ENCODE measurements at places on chromosomes 3 and 15.

- DNase-seq: no peak
Measured at GRCh38 chr3:35965908-35966307, 326.6 kb downstream of the ARPP21 start.

GRCh38 chr3:62990704-62991413, 115.6 kb upstream of the CADPS start:
- DNase-seq: no peak

GRCh38 chr3:67719333-67719732, 64.9 kb upstream of the SUCLG2 start:
- no peak for DNase-seq

- no peak for DNase-seq
Measured at GRCh38 chr3:40169983-40170382, 139.5 kb upstream of the EIF1B start.

- no peak for DNase-seq
Measured at GRCh38 chr3:193656445-193656844, 63.4 kb downstream of the OPA1 start.

GRCh38 chr15:78855746-78856145, 16.9 kb upstream of the MORF4L1 start:
- no peak for DNase-seq

DNA sequence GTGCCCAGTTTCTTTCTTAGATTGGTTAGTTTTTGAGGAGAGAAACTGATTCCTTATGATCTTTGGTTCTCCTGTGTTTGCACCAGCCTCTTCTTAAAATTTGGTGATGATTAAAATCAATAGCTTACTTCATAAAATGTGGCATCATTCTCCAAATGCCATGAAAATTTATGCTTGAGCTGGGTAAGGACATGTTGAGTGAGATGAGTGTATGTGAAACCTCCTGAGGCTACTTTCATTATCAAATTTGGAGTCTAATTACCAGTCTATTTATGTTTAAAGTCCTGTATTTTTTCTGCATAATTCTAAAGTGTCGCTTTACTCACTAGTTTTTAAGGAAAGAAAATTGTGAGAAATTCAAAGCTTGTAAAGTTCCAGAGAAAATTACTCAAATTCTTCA, 102.1 kb downstream of the DIPK2A start:
- no peak for DNase-seq

DNA sequence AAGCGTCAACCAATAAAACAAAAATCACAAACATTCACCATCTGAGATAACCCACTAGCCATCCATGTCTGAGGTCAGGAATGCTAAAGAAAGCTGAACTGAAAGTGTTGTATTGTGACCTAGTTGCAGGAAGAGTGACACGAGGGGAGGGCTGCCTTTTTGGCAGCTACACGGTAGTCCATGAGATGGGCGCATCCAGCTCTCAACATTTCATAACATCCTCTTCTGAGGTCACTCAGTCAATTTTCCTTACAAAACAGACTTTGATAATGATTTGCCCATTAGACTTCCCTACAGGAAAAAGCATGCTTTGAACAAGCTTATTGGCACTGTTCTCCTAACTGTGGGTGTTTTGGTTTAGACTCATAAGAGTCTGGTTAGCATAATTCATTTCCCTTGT, 15.4 kb upstream of the SHF start:
- DNase-seq: no peak

DNA sequence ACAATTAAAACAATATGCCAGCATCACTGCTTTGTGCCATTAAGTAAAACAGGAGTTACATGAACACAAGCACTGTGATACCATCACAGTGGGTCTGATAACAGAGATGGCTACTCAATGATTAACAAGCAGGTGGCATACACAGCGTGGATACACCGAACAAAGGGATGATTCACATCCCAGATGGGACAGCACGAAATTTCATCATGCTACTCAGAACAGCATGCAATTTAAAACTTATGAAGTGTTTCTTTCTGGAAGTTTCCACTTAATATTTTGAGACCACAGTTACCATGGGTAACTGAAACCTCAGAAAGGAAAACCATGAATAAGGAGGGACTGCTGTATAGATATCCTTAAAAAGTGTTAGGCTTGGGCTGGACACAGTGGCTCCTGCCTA, 44.5 kb downstream of the SLC24A1 start:
- no peak for DNase-seq

DNA sequence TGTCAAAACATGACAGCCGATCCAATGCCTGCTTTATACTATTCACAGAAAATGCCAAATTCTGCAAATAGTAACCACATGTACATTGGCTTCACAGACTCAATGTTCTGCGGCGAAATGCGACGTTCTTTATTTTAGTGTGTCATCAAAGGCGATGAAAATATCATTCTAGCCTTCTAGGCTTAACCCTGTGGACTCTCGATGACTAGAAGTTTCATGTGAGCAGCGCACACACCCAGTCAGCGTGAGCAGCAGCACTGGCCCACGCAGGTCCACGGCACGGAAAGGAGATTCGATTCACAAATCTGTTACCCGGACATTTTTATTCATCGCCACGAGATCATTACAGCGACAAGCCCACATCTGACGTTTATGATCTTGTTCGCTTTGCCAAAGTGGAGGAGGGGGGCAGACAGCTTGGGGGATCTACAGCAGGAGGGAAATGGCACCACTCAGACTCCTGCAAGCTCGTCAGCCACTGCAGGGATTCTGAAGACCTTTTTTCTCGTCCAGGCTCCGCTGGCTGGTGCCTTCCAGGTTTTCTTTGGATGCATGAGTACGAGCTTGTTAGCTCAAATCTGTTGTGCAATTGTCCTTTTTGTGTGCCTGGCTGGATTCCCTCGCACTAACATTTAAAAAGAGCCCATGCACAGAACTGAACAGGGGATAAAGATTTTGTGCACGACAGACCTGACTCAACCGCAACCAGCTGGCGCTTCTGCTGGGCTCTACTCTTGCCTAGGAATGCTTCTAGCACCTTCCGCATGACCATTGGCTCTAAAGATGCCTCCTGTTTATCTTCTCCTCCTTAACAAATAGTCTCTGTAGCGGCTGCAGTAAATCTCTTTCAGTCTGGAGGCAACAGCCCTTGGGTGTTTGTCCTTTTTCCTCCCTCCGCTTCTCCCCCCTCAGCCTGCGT, 938.4 kb downstream of the MCTP2 start:
- no peak for DNase-seq

- DNase-seq: no peak
Measured at GRCh38 chr15:62895905-62896316, 146.6 kb upstream of the TPM1 start.

- no peak for DNase-seq
Measured at GRCh38 chr15:56640549-56640948, 92.8 kb downstream of the ZNF280D start.

DNA sequence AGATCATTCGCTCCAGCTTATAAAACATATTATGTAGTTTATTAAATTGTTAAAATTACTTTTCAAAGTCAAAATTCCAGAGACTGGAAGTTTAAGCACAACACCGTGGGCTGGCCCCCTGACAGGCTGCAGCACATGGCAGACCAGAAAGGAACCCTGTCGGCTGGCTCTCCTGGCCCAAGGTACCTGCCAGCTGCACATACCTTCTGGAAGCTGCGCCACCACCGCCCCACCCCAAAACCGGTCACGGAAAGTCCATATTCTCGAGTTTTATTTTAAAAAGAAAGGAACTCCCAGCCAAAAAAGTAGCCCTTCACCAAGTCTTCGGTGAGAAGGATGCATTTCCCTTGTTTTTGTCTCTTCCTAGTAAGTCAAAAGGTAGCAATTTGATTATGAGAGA, 94.6 kb downstream of the FOXP1 start:
- no peak for DNase-seq

DNA sequence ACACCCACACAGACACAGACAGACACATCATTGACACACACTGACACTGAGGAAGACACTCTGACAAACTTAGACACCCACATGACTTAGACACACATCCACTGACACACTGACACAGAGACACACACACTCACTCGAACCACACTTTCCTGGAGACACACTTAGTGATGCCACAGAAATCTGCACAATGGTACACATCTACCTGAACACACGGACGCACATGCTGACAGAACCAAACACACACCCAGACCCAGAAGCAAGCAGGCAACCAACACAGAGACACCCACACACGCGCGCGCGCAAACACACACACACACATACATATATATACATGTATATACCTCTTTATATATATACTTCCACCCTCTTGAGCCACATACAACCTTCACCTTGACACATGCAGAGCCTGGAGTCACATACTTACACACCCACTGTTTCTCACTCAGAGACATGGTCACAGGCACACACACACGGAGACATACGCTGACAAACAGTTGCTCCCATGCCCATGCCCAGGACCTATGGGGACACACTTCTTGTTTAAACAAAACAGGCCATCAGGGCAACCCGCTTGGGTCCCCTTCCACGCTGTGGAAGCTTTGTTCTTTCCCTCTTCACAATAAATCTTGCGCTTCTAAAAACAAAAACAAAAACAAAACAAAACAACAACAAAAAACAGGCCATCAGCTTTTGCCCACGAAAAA, 913 bp upstream of the SCN5A start:
- no peak for DNase-seq

DNA sequence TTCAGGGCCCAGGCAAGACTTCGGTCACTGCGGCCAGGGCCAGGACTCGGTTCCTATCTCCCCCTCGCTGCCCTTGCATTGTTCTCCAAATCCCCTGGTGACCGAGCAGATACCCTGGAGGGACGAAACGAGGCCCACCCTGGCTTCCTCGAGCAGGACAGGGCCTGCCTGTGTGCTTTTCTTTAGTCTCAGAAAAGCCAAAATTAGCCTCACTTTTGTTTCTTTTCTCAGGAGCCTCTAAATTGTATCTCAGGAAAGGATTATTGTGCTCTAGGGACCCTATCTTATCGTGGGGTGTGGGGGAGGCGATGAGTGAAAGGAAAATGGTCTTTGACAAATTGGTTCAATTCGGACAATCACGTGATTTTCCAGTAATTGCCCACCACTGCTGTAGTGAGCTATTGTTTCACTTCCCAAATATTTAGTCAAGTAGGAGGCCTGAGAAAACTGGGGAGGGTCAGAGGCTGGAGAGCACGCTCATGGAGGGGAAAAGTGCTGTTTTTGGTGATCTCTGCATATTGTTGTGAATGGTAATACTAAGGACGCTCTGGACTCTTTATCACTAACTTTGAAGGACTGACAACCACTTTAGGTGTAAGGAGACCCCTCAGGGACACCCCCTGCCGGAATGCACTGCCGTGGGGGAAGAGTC, 61.6 kb downstream of the TMEM44 start:
- DNase-seq: no peak

DNA sequence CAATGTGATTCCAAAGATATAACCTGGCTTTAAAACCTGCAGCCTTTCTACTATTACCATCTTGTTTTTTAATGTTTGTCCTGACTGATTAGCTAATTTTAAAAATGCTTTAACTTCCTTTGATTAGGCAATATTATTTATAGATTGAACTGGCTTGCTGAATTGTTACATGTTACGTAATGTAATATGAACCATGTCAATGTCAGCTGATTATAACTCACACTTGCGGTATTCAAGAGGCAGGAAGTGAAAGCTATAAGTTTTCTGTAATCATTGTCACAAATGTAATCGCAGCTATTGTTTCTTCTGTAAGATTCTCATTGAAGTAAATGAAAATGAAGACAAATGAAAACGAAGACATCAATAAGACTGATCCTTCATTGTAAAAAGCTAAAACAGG, 146.8 kb downstream of the ROBO2 start:
- DNase-seq: no peak

- no peak for DNase-seq
Measured at GRCh38 chr3:60289341-60290121, 961.7 kb downstream of the FHIT start.

DNA sequence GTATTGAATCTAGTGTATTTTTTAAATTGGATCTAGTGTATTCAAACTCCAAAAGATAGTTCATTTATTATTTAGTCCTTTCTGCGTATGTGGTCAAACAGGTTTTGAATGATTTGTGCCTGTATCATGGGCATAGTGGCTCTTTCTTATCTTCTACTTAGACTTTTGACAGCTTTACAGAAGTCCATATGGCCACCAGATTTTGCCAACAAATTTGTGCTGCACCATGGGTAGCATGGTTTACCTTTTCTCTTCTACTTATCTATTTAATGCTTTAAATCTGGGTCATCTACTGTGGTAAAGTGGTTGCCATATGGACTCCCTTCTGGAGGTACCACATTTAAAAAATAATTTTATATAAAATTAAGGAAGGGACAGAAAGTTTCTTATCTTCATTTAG, 66.9 kb upstream of the CADM2 start:
- DNase-seq: no peak

- no peak for DNase-seq
Measured at GRCh38 chr15:83897037-83897436, 243.1 kb downstream of the ADAMTSL3 start.

DNA sequence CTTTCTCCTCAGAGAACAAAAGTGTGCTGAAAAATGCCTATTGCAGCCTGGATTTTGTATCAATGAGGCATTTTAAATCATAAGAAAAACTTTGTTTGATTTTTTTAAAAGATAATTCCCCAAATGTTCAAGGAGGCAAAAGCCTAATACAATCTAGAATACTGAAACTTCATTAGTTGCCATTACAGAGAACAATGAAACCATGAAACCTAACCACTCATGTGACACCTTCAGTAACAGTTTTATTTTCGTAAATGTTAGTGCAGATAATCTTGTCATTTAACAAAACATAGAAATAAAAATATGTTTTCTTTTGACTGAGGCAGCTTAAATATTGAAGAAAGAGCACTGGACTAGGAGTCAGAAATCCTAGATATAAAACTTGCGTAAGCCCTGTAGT, 655.9 kb downstream of the RBMS3 start:
- no peak for DNase-seq

DNA sequence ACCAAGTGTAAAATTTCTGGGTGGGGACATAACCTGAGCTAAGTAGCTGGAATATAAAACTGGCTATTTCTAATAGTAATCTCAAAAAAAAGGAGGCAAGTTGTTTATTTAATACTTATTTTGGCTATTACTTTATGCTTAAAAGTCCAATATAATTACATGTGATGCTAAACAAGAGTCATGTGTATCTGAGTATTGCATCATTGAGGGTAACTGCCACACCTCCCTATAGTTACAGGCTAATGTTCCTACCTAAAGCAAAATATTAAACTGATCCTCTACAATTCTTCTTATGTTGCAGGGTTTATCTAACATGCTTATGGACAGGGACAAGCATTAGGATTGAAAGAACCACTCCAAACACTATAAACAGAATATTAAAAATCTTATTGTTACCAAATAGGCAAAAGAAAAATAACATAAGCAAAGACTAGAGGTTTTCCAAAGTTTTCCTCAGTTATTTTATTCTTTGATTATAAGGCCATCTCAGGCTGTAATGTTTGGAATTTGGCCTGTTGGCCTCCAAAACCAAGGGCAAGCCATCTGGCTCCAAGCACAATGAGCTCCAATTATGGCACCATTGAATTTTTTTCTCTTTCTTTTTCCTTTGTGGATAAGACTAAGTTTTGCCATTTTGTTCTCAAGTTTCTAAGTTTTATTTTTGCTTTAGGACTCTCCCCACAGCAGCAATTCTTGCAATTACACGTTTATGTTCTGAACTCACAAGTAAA, 75.8 kb upstream of the ABI3BP start:
- DNase-seq: no peak
